ENCODE measurements at places on chromosomes 4 and X. TPM values are rescaled to one million over a fixed set of nuclear protein-coding genes. Genes with fewer than 3 reads are reported as not detected.

- DNase-seq: no peak
These were observed 107.5 kb upstream of the STIM2 start for GRCh38 chr4:26753187-26753586.

GRCh38 chrX:135347381-135348016, 38.2 kb downstream of the ETDC start:
- DNase-seq: no peak

GRCh38 chrX:40543661-40544328, 37.0 kb upstream of the ATP6AP2 start:
- DNase-seq: peak; percentile 40

- peak; percentile 29 for DNase-seq
These were observed 48.7 kb upstream of the STX18 start for GRCh38 chr4:4590546-4590945.

DNA sequence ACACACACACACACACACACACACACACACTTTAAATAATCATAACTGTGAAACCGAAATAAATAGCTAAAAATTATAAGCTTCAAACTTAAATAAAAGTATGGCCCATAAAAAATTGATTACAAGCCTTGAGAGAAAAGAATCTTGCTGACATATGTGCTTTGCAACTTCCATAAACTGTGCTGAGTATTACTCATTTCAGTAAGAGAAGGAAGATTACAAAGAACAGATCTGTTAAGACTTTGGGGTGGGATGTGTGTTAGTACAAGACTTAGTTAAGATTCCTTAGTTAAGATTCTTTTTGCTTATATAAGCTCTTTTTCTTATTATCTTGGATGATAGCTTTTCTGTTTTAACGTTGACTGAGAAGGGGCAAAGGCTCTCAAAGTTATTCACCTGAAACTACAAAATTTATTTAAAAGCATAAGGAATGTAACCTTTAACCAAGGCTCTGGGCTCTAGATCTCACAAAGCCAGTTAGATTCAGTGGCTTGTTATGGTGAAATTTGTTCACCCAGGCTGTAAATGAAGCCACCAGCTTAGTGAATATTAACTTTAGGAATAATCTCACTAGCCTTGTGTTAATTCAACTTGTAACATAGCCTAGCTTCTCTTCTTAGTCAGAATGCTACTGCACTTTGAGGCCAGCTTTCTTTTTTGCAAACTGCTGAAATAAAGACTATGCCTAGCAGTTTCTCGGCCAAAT, 58.2 kb downstream of the ARSJ start:
- DNase-seq: peak; percentile 16

GRCh38 chrX:1246816-1247215, 21.8 kb upstream of the CSF2RA start:
- peak; percentile 63 for DNase-seq

- DNase-seq: peak; percentile 15
These were observed 404.5 kb downstream of the BCOR start for GRCh38 chrX:39693298-39693697.

GRCh38 chr4:144902614-144903013, 195.4 kb downstream of the ANAPC10 start:
- no peak for DNase-seq

GRCh38 chr4:160026721-160027120, 923.8 kb downstream of the RAPGEF2 start:
- DNase-seq: peak; percentile 60

Gene SSX2
- not detected for total RNA-seq

Gene L1CAM
- 186 TPM for total RNA-seq

Gene MAGEC2
- 77.9 TPM for total RNA-seq

Gene ETDA
- total RNA-seq: not detected

Gene ASMTL
- total RNA-seq: 7.2 TPM

Gene SMIM31
- total RNA-seq: not detected
